ENCODE measurements at places on chromosomes 12 and 14.

DNA sequence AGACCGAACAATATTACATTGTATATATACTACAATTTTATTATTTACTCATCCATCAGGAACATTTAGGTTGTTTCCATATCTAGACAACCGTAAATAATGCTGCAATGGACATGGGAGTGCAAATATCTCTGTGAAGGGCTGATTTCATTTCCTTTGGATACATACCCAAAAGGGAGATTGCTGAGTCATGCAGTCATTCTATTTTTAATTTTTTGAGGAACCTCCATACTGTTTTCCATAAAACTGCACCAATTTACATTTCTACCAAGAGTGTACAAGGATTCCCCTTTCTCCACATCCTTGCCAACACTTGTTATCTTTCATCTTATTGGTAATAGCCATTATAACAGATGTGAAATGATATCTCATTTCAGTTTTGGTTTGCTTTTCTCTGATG is 84.7 kb downstream of the SLC41A2 start:
- no peak for DNase-seq

GRCh38 chr14:87866116-87866515 is 126.9 kb downstream of the GALC start:
- no peak for DNase-seq

GRCh38 chr12:49296034-49296835 is 1.3 kb downstream of the PRPH start:
- peak; percentile 68 for DNase-seq

- no peak for DNase-seq
These were observed 266.9 kb upstream of the PELI2 start for GRCh38 chr14:55851301-55851700.

DNA sequence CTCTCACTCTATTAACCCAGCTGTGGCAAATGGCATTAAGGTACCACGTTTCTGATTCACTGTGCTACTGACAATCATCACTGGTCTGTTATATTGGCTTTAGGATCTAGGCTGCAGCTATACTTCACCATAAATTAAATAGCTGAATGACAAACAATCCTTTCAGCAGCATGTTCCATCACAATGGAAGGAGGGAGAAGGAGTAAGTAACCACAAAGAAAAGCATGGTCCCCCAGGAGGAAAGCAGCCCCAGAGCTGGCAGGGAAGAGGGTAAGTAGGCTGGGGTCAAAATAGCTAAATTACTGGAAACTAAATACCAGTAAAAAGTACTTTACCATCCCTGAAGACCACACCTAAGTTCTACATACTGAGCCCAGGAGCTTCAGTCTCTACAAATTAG is 2.8 kb downstream of the ARMH4 start:
- DNase-seq, result no peak

DNA sequence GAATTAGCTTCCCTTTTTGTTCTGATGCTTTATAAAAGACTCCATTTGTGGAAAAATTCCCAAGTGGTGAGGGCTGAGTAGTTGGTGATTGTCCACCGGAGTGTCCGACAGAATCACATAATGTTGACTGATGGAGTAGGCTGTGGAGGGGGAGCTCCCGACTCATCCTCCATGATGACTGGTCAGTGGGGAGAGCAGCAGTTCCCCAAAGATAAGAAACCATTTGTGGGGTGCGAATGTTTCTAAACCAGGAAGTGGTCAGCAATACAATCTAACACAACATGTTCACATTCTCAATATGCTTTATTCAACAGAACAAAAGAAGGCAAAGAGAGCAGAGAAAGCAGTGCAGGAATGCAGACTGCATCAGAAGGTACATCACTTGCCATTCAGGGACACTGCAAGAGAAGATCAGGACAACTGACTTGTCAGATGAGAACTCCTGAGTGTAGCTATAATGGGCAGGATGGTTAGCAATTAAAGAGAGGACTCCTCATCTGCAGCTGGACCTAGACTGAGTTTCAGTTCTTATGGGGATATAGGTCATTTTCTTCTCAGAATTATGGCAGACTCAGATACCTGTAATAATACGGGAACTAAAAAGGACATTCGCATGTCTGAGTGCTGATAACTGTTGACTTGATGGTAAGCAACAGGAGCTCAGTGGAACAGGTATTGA is 5.4 kb downstream of the KRT6B start:
- no peak for DNase-seq

DNA sequence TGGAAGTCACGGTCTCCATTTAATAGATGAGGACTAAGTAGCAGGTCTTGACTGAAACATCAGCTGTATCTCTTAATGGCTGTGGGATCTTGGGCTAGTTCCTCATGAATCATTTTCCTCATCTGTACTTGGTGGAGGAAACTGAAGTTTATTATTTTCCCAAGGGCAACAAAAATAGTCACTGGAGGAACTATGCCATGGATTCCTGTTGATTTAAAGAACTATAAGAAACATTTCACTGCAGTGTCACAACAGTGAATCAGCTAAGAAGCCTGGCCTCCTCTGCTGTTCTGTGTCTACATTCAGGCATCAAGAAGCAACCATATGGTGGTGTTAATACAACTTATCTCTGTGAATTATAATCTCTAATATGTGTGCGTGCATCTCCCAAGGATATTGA is 200.5 kb downstream of the STXBP6 start:
- no peak for DNase-seq

- DNase-seq, result no peak
These were observed 33.7 kb upstream of the PYGL start for GRCh38 chr14:50977863-50978528.

DNA sequence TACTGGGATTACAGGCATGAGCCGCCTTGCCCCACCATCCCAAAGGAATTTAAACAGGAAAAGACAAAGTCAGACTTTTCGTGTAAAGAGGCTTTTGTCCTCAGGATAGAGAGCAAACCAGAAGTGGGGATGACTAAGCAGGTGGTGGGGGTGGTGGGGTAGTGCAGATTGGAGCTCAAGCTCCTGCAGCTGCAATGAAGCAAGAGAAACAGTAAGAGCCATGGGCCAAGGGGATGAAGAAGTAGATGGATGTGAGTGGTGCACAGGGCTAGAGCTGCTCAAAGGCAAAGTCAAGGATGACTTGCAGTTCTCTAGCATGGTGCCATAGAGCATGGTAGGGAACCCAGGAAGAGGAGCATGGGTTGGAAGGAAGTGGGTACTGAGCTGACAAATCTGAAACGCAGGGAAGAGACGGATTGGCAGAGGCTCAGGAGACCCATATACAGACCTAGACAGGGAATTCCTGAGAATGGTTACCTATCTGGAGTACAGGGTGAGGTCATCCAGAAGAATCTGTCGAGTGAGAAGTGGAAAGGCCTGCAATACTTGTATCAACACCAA is 11.4 kb upstream of the RNF34 start:
- no peak for DNase-seq

DNA sequence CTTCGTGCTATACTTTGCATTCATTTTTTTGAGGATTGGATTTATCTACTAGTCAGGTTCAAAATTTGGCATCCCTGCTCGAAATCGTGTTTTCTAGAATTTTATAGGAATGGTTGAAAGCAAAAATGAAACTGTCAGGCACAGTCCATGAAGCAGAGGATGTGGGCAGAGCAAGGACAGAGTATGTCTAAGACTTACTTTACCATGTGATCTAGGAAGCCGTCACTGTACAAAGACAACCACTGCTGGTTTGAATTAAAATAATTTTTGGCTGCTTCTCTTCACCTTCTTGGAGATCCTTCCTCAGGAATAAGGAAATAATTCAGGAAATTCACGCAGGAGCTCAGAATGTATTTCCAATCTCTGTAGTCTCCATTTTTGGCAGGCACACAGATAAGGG is 31.6 kb upstream of the SGPP1 start:
- DNase-seq, result no peak

- DNase-seq, result peak; percentile 27
These were observed 431 bp upstream of the RHOJ start for GRCh38 chr14:63203618-63204406.

- no peak for DNase-seq
These were observed 31.9 kb upstream of the ETFBKMT start for GRCh38 chr12:31627456-31628054.

DNA sequence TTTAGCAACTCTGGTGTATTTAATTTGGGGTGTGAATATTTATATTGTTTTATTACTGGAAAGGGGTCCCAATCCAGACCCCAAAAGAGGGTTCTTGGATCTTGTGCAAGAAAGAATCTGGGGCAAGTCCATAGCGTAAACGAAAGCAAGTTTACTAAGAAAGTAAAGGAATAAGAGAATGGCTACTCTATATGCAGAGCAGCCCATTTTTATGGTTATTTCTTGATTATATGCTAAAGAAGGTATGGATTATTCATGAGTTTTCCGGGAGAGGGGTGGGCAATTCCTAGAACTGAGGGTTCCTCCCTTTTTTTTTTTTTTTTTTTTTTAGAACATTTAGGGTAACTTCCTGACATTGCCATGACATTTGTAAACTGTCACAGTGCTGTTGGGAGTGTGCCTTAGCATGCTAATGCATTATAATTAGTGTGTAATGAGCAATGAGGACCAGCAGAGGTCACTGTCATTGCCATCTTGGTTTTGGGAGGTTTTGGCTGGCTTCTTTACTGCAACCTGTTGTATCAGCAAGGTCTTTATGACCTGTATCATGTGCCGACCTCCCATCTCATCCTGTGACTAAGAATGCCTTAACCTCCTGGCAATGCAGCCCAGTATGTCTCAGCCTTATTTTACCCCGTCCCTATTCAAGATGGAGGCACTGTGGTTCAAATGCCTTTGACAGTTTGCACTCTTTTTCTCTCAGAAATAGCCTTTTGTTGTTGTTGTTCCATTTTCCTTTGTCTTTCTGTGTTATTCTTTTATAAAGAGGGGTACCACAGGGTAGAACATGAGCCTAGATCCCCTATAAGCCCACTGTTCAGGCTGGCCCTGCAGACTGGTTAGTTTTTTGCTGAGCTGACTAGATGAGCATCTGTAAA is 75.5 kb upstream of the DCD start:
- DNase-seq, result no peak

DNA sequence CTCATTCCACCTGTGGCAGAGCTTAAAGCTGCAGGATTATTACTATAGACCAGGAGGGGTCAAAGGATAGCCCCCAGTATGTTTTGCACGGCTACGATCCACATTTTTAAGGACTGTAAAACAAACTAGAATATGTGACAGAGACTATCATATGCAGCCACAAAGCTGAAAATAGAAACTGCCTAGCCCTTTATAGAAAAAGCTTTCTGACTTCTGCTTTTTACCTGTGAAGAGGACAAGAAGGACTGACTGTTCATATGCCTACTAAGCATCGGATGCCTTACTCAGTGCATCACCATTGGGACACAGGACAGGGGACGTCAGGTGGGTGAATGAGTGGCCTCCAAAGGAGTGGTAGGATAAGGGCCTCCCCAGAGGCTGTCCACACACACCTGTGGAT is 29.8 kb downstream of the SPTB start:
- DNase-seq, result no peak

- DNase-seq, result no peak
These were observed 83.2 kb downstream of the PAH start for GRCh38 chr12:102833687-102834441.

DNA sequence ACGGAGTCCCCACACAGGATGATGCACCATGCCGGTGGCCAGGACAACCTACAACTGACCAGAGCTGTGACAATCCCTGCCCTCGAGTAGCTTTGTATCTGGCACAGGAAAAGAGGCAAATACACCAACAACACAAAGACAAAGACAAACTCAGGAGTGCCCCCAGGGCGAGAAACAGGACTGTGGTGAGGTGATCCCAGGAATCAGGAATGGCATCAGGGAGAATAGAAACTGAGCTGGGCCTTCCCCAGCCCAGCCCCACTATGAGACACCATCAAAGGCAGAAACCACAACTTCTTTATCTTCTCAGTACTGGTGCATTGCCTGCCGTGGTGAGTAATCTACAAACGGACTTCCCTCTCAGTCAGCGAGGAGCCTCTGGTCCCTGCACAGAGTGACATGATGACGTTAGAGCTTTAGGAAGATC is 157.7 kb downstream of the TTC7B start:
- no peak for DNase-seq

GRCh38 chr12:55717011-55718007 is 1.5 kb downstream of the BLOC1S1 start:
- DNase-seq, result no peak

DNA sequence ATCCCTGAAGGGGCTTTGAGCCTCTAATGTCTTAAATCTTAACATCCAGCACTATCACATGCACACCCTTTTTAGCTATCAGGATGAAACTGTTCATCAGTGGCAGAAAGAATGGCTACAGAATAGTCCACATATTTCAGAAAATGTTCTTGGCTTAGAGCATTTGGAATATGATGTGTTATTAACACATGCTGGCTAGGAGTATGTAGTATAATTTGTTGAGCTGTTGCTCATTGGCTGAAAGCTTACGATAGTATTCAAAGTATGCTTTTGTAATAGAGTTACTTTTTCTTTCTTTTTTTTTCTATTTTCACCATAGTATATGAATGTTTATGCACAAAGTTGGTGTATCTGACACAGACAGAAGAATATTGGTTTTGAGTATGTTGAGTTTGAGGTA is 55.1 kb downstream of the MNAT1 start:
- no peak for DNase-seq
